Stomach (tissue), 19 donors: ENCODE measurements at places on chromosomes 4 and X. TPM values are rescaled to one million over a fixed set of nuclear protein-coding genes. Genes with fewer than 3 reads are reported as not detected.
A peak's percentile ranks its signal among the peaks of the same experiment; 100 is the strongest.

Gene NMU
- 46.1 TPM for polyA plus RNA-seq

Gene CFAP47
- not detected for polyA plus RNA-seq

Gene LRIT3
- polyA plus RNA-seq, result 0.06 TPM

DNA sequence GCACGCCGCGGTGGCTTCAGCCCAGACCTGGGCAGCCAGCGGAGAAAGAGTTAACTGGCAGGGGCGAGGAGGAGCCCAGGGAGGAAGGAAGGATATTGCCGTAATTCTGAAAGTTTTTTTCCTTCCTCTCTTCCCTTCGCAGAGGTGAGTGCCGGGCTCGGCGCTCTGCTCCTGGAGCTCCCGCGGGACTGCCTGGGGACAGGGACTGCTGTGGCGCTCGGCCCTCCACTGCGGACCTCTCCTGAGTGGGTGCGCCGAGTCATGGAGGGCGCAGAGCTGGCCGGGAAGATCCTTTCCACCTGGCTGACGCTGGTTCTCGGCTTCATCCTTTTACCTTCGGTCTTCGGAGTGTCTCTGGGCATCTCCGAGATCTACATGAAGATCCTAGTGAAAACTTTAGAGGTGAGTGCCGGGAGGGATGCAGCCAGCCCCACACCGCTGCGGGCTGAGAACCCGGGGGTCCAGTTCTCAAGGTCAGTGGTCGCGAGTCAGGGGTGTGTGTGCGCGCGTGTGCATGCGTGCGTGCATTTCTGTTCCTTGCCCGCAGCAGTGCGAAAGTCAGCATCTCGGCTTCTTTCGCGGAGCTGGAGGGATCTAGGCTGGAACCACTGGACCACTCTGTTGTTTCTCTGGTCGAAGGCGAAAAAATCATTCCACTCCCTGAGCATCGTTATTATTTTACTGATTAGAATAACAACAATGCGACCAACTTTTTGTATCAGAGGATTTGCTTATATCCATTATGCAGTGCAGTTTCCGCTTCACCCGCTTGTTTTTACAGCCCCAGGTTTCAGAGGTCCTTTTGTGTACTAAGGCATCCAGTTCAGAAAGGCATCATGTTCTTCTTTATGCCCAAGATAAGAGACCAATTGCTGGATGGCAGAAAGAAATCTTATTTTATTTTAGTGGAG lies 709 bp downstream of the GPAT3 start:
- H3K4me1 ChIP-seq, result peaks cover 33% of the 10 kb centered on the region
- H3K27me3 ChIP-seq, result no peaks in the 10 kb centered on the region
- peak; percentile 17 for DNase-seq
- peak overlapping the region; percentile 71 for H3K27ac ChIP-seq
- H3K4me3 ChIP-seq, result peak overlapping the region; percentile 65
- H3K36me3 ChIP-seq, result no peaks in the 10 kb centered on the region

GRCh38 chr4:167021545-167022155 lies 212.6 kb downstream of the SPOCK3 start:
- peak; percentile 84 for DNase-seq
- no peaks in the 10 kb centered on the region for H3K27me3 ChIP-seq
- H3K27ac ChIP-seq, result no peak overlapping the region
- no peak overlapping the region for H3K4me3 ChIP-seq

DNA sequence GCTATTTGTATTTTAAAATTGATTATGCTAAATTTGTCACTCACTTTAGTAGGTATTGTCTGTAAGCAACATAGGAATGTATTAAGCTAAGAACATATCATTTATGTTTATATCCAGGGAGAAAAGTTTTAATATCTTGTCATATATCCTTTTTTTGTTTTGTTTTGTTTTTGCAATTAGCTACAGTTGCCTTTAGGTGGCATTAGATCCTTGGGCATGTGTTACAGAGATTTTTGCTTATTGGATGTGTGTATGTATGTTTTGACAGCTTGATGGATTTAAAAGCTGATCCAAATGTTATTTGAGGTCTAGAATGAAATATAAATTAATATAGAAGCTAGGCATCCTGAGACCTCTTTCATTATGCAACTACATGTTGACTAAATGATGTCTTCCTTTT lies 36.1 kb upstream of the OTUD4 start:
- H3K27me3 ChIP-seq, result no peaks in the 10 kb centered on the region
- H3K27ac ChIP-seq, result no peak overlapping the region
- H3K4me1 ChIP-seq, result no peaks in the 10 kb centered on the region

DNA sequence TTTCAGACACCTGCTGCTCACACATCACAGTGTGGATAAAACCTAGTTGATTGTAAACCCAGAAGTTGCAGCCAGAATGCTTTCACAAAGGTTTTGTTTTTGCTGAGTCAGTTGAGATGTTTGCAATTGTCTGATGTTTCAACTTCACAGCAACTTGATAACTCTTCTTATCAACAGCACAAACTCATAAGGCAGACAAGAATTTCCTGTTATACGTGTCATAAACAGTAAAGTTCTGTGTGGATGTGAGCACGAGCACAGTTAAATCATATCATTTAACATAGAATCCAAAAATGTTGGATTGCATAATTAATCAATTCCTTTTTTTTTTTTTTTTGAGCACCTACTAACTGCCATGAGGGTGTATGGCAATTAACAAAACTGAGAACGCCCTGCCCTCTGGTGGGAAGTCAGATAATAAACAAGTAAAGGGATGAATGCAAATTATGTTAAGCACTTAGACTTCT lies 512.2 kb downstream of the PDHA2 start:
- no peak for DNase-seq
- peaks cover 7% of the 10 kb centered on the region for H3K4me1 ChIP-seq
- no peak overlapping the region for H3K4me3 ChIP-seq
- no peaks in the 10 kb centered on the region for H3K27me3 ChIP-seq
- H3K27ac ChIP-seq, result no peak overlapping the region
